ENCODE measurements at places on chromosomes 2 and 18.

GRCh38 chr2:3476985-3477327 lies 42.4 kb downstream of the ADI1 start:
- DNase-seq = no peak

GRCh38 chr2:47282621-47283272 lies 120.2 kb upstream of the MSH2 start:
- DNase-seq = no peak

- no peak for DNase-seq
Measured at GRCh38 chr2:152477347-152478092, 142.5 kb downstream of the FMNL2 start.

DNA sequence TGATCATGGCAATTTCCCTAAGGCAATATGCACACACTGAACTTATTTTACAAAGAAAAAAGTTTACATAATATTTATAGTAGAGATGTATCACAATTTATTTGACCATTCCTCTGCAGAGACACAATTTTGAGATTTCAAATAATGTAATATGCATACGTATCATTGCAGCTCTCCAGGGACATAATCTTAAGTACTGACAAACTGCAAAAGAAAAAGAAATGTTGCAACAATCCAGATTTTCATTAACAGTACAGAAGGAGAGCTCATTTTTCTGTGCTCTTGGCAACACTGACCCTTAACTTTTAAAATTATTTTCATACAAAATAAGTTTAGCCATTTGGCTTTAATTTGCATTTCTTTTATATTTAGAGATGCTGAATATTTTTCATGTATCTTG lies 710.2 kb upstream of the SLC39A10 start:
- DNase-seq = no peak

- peak; percentile 73 for DNase-seq
Measured at GRCh38 chr2:71277536-71278103, 50.7 kb upstream of the PAIP2B start.

DNA sequence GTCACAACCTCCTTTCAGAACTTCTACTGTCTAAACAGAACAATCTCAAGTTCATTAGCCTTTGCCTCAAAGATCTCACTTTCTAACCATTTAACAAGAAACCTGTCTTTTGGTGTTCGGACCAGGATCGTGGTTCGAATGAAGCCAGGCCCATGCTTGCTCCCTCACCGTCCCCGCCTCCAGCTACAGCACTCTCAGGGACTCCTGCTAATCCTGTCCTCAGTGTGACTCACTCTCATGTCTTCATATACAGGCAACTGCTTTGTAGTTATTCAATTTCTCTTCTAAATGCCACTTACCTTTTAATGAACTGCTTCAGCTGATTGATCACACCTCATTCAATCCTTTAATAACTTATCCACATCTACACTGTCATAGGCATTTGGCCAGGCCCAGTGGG lies 15.8 kb downstream of the SERTAD2 start:
- DNase-seq = no peak

DNA sequence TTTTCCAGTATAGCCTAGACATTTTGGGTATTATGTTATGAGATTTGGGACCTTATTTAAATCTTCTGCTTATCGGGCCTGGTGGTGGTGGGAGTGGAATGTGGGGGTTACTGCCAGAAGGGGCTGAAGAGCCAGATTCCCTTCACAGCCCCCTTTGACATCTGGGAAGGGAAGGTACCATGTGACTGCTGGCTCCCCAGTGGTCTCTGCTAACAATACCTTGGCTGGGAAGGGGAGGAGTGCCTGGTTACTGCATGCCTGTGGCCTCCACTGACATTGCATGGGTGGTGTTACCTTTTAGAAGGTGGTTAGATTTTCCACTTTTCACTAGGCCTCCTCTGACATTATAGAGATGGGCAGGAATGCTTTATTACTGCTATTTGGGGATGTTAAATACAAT lies 8.0 kb downstream of the ATP9B start:
- DNase-seq = no peak

DNA sequence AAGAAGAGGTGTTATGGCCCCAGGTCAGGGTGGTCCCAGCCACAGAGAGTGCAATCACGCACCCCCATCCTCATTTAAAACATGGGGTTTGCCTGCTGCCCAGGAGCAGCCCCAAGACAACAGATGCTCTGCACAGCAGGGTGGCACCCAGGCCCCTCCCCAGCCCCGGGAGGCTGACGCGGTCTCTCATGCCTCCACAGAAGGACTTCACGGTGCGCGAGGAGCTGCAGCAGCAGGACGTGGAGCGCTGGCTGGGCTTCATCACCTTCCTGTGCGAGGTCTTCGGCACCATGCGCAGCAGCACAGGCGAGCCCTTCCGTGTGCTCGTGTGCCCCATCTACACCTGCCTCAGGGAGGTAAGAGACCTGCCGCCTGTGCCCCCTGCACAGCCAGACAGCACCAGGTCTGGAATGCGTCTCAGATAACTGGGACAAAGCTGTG lies 133.7 kb downstream of the SMAD7 start:
- DNase-seq = no peak

DNA sequence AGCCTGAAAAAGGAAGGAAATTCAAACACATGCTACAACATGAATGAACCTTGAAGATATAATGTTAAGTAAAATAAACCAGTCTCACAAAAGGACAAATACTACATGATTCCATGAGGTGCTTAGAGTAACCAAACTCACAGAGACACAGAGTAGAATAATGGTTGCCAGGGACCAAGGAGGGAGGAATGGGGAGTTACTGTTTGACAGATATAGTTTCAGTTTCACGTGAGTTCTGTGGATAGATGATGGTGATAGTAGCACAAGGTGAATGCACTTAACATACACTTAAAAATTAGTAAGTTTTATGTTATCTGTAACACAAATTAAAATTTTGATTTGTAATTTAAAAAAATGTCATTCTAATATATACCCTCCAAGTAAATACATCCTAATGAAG lies 106.9 kb upstream of the ACVR1C start:
- no peak for DNase-seq

DNA sequence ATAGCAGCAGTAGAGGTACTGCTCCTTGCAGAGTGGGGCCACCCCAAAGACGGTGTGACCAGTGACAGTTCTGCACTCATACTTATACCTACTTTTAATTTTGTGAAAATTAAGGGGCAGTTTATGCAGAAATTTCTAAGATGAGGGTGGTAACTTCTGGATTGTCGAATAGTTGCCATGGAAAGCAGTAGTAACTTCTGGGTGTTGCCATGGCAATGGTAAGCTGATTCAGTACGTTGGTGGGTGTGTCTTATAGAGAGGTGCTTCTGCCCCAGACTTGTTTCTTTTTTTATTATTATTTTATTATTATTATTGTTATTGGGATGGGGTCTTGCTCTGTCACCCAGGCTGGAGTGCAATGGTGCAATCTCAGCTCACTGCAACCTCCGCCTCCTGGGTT lies 82.8 kb upstream of the L3MBTL4 start:
- DNase-seq = no peak

GRCh38 chr2:62334440-62335058 lies 138.6 kb downstream of the B3GNT2 start:
- no peak for DNase-seq

GRCh38 chr2:31078579-31079105 lies 59.6 kb downstream of the GALNT14 start:
- no peak for DNase-seq

GRCh38 chr2:30514134-30514847 lies 67.2 kb downstream of the LCLAT1 start:
- peak; percentile 55 for DNase-seq

GRCh38 chr18:13382366-13382953 lies 163.9 kb downstream of the LDLRAD4 start:
- no peak for DNase-seq

- no peak for DNase-seq
Measured at GRCh38 chr2:88165332-88166003, 4.7 kb upstream of the THNSL2 start.

DNA sequence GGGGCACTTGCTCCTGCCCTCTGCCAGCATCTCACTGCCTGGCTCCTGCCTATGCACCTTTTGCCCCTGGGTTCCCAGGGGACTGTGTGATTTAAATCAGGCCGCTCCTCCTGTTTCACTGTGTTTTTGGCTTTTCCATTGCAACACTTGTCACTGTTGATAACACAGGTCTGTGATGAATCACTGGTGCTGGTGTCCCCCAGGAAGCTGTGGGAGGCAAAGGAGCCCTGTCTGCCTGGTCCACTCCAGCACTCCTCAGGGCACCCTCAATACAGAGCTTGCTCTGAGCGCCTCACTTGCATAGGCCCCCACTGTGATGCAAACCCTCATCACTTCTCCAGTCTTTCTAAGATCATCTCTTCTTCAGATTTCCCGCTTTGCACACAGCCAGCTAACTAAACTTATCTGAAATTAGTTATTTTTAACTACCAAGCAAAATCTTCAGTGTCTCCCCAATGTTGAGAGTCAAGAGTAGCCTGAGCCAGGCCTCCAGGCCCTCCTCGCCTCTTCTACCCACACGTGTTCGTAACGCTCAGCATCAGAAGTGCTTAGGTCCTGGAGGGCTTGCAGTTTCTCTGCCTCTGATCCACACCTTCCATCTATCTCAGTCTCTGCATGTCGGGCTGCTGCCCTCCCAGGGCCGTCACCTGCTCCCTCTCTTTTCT lies 2.8 kb downstream of the TMEM18 start:
- no peak for DNase-seq

- DNase-seq = no peak
Measured at GRCh38 chr18:32956591-32957315, 183.9 kb upstream of the KLHL14 start.

DNA sequence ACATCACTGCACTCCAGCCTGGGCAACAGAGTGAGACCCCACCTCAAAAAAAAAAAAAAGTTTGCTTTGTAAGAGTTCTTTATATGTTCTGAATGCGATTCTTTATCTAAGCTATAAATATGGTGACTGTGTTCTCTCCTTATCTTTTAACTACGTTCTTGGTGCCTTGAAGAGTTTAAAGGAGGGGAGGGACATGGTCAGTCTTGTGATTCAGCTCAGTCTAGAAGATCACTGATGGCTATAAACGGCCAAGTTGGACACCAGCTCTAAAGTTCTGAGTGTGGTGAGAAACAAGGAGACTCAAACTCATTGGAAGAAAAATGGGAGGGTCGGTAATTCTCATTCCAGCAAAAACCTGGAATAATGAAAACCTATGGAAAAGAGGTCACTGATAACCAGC lies 128.4 kb upstream of the SEC11C start:
- no peak for DNase-seq

- DNase-seq = no peak
Measured at GRCh38 chr2:78699696-78700095, 325.8 kb upstream of the REG3G start.

GRCh38 chr18:66958309-66958708 lies 354.4 kb upstream of the CDH19 start:
- DNase-seq = no peak

- DNase-seq = no peak
Measured at GRCh38 chr2:219220652-219221402, 2.1 kb upstream of the ABCB6 start.

- peak; percentile 72 for DNase-seq
Measured at GRCh38 chr2:190578158-190579057, 43.9 kb upstream of the NEMP2 start.

DNA sequence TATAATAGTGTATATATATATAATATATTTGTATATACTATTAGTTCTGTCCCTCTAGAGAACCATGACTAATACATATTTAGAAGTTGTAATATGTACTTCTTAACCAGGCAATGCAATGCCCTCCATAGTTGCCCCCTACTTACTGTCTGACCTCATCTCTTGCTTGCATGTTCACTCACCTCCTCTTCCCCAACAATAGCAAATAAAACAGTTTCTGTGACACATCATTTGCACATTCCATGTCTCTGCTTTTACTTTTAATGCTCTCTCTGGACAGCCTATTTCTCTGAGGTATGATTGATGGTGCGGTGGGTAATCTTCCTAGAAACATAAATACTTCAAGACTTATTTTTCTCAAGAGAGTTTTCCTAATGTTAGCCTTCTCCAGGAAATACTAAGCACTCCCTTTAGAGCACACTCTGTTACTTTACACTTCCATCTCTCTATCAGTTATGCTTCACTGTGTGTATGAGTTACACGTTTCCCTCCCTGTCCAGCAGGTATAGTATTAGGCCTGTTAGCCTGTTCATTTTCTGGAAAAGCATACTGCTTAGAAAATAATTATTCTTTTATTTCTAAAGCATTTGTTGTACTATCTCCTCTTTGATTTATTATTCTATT lies 295.6 kb upstream of the LRATD1 start:
- no peak for DNase-seq

DNA sequence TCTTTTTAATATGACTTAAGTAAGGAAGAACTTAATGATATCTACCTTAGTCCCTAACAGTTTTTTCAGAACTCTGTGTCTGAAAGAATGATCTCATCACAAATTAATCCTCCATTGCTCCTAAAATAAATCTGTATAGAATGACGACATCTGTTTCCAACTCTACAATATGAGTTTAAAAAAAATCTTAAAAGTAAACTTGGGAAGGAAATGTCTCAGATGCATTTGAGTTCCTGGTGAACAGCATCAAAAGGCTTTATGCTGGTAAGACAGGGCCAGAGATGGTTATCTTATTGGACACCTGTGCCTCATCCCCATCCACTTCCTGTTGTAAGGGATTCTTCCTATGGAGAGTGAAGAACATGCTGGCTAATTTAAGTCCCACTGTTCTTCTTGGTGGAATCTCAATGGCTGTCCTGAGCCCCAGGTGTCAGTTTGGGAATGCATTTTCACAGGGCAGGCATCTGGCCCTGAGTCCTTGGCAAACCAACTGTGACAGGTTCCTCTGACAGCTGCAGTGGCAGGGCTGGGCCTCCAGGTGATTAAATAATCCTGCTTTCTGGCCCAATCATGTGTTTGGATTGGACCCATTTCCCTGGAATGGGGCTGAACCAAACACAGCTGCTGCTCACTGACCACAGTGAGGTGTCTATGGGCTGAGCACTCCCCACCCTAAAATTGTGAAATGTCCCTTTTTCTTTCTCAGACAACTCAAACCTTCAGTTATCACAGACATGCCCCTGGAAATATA lies 12.9 kb upstream of the NCKAP5 start:
- no peak for DNase-seq

- DNase-seq = no peak
Measured at GRCh38 chr2:70554338-70554892, 789 bp upstream of the TGFA start.

DNA sequence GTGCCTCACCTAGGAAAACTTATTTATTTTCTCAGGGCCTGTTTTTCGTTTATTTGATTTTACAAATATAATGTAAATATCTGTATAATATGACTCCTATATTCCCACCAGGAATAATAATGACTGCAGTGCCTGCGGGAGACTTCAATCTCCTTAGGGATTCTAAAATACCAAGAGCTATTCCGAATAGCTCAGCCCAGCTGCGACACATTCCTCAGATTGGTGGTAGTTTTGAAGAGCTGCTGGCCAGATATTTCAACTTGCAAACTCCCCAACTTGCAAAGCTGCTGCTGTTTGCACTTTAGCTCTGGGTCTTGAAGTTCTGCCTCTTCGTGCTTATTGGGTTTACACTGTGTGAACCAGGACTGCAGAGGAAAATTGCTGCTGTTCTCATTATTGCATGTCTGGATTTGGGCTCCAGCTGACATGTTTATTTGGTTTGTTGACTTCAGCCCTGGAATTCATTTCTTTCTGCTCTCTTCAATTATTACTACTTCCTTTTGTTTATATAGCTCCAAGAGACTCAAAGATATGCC lies 480.2 kb upstream of the CHST9 start:
- no peak for DNase-seq

All from OCI-M1 (cell line).